ENCODE measurements at places on chromosomes 5 and 9.

DNA sequence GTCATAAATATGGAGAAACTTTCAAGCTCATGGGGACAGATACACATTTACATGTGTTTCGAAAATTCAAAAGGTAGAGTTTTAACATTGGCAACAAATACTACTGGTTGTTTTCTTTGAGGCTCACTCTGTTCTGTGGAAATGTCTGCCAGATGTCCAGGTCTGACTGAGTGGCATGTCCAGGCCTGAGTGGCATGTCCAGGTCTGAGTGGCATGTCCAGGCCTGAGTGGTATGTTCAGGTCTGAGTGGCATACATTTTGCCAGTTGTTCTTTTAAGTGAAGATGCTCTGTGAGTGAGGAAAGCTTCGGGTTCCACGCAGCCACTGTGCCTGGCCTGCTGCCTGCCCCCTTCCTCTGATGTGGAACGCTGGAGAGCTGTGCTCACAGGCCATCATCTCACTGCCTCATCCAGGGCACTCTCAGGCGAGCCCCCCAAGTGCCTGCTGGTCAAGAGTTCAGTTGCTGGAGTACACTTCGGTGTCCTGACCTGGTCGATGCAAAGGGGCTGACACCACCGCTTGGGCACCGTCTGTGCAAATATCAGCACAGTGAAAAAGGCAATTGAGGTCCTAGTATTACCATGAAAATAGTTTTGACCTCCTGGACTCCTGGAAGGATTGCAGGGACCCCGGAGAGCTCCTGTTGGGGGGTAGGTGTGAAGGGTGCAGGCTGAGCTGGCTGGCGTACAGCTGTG is 89.9 kb downstream of the EHMT1 start:
- no peak for DNase-seq

GRCh38 chr9:79762070-79762469 is 190.3 kb downstream of the TLE4 start:
- DNase-seq, result no peak

GRCh38 chr9:95574176-95574575 is 57.4 kb upstream of the PTCH1 start:
- no peak for DNase-seq

DNA sequence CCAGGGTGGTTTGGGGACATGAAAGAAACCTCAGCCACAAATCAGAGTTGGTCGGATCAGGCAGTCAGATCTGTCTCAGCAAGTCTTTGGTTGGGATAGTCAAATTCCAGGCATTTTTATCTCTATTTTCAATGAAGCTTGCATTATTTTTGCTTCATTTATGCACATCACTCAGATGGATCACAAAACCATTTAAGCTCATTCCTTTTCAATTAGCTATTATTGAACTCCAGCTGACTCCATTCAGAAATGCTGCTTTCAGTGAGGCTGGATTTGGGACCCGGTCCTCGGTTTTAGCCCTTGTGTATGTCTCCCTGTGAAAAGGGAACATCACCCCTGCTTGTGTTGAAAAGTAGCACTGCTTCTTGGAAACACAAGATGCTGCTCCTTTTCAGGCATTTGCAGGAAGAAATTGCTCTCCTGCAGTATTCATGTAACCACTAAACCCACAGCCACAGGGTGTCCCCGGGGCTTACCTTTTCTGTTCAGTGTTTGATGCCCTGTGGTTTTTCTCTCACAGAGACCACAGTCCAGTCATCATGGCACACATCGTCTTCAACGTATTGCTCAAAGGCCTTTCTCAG is 232.9 kb downstream of the NFIB start:
- peak; percentile 95 for DNase-seq

DNA sequence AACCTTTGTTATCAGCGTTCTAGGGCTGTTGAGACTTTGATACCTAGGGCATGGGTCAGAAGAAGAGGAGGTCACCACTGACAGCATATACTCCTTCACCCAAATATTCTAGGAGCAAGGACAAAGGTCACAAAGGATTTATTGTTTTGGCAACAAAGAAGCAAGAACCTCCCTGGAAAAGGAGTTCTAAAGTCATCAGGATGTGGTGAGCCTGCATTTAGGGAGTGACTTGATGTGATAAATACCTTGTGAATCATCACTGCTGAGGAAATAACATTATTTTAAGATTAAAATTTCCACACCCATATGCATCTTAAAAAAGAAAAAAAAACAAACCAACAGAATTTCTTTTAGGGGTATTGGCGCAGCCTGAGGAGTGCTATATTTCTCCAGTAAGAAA is 13.9 kb downstream of the IFNA1 start:
- DNase-seq, result peak; percentile 43

GRCh38 chr5:79707535-79707934 is 17.9 kb downstream of the CMYA5 start:
- no peak for DNase-seq

GRCh38 chr5:130402906-130403305 is 498.6 kb downstream of the CHSY3 start:
- no peak for DNase-seq

GRCh38 chr5:104018299-104018698 is 455.7 kb upstream of the NUDT12 start:
- no peak for DNase-seq

DNA sequence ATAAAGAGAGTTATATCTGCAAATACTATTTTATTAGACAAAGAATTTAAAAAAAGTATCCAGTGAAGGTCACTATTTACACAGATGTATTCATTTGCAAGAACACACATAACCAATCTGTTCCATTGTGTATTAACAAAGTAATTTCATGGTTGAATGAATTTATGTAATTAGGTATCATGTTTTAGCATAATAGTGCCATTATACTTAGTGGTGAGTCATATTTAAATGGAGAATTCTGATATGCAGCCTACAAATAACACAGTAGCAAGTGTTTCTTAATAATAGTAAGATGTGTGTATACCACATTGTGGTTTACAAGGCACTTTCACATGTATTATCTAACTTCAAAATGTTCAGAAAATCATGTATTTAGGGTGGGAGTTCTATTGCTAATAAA is 1028.5 kb upstream of the ACO1 start:
- DNase-seq, result no peak

DNA sequence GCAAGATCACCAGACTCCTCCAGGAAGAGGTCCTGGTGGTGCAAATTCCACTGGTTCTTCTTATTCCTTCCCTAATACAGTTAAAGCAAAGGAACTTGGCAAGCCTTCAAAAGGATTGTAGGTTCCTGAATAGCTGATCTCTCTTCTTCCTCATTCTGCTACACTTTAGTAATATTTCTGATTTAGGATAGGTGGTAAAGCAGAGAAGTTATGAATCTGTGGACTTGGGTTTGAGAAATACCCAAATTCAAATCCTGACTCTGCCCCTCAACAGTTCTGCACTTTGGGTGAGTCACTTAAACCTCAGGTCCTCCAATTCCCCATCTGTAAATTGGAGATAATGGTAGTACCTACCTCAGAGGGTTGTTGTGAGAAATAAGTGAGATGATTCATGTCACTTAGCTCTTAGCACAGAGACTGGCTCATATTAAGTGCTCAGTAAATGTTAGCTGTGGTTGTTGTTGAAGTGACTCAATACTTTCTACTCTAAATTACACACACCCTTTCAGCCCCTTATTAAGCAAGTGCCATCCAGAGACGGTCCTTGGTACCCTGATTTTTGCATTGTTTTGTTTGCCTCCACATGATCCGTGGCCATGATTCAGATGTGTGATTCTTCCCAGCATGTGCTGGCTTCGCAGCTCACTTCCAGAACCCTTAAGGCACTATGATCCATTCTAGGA is 5.2 kb downstream of the SH3RF2 start:
- peak; percentile 81 for DNase-seq

DNA sequence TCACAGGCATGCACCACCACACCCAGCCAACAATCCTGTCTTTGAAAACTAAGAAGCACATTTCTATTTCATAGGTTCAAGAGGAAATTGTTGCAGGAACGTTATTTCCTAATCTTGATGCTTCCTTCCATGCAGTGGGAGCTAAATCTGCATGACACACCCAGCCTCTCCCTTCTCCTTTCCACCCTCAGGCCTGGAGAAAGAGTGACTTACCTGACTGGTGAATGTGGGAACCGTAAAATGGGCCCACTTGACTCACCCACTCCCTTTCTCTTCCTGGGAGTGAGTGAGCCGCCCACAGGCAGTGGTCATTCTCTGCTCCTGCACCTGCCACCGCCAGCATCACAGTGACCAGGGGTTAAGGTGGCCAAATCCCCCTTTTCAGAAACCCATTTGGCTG is 78.2 kb downstream of the C9orf50 start:
- DNase-seq, result no peak

DNA sequence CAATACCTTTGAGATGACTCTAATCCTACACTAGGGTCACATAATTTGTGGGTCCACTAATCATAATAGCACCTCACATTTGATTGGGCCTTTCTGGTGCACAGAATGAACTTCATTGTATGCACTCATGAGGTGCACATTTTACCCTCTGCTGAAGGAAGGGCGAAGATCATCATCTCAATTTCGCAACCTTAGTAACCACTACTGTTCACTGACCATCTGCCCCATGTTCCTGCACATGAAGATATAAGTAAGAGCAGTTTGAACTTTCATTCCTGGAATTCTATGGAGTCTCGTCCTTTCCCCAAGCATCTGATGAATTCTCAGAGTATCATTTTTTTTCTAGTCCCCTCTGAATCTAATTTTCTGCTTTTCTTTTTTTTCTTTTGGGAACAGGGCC is 21.2 kb downstream of the GAS1 start:
- DNase-seq, result no peak

- no peak for DNase-seq
Observed at GRCh38 chr9:17739736-17740135, 160.9 kb downstream of the SH3GL2 start.

- no peak for DNase-seq
Observed at GRCh38 chr5:73135021-73135420, 14.6 kb downstream of the TMEM171 start.

DNA sequence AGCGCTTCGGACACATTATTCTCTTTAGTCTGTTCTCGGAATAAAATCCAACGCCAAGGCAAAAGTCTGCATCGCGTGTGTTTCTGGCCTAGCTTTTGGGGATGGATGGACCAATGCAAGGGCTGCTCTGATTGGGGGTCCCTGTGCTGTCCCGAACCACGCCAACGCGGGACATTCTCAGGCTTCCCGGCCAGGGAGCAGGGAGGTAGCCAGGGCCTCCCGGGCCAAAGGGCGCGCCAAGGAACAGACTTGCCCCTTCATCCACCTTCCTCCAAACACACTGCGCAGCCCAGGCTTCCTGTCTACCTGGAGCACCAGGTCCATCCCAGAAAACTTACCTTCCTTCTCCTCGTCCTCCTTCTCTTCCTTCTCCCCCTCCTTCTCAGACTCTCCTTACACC is 113.0 kb upstream of the SELENOP start:
- DNase-seq, result no peak

- DNase-seq, result no peak
Observed at GRCh38 chr5:63700241-63700640, 262.0 kb downstream of the HTR1A start.

- DNase-seq, result no peak
Observed at GRCh38 chr9:31588006-31588405, 796.4 kb upstream of the ACO1 start.

GRCh38 chr5:891117-891836 is 1.3 kb downstream of the BRD9 start:
- DNase-seq, result no peak

DNA sequence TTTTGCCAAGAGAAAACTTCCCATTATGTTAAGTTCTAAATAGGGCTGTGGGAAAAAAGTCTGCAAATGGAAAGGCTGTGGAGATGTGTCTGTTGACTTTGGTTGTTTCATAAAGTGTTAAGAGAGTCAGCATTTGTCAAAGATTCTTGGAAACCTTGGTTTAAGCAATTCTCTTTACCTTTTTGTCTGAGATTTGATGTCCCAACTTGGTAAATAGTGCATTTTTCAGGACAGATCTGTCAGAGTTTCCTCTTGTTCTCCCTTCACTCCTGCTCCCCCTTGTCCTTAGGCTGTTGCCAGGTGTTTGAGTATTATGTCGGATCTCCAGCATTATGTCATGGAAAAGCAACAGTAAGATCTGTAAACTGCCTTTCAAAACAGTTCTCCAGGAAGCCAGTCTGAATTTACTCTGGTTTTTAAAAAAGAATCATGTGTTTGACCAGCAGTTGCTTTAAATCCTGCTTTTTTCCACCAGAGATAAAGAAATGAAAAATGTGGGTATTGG is 79.1 kb upstream of the ADAMTSL1 start:
- no peak for DNase-seq

DNA sequence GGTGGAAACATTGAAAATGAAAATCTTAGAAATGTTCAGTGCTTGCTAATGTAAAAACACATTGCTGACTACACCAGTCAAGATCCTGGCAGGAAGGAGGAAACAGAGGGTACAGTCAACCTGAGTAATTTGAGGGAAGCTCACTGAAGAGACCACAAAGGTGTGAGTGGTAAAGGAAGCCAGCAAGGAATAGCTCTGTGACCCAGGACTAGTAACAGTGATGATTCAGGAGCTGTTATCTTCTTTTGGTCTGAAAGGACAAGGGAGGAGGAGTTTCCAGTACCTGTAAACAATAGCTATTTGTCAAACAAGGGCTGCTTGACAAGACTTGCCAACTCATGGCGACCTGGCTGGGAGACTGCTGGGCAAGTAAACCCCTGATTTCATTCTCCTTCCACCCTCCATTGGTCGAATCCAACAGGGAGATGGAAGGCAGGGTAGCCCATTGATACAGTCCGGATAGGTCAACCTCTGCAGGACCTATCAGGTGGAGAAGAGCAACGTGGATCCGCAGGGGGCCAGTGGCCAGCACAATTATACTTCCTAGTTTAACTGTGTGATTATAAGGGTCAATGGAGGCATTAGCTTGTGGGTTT is 68.1 kb downstream of the MAMDC2 start:
- peak; percentile 13 for DNase-seq

DNA sequence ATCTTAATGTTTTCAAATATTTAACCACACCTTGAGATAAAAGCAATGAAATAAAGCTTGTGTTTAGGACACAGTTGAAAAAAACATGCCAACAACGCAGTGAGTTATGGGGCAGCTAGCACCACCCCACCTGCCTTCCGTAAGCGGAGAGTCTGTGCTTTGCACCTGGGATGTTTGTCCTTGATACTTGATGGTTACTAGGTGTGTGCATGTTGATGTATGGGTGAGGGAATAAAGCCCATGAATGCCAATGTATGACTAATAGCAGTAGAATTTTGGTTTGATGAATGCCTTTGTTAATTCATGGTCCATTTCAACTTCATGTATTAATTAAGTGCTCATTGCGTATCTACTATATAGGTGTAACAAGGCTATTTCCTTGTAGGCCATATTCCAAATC is 74.0 kb downstream of the PCSK5 start:
- DNase-seq, result no peak

All from fibroblast of lung (primary cell).